ENCODE measurements at places on chromosomes 2 and 18. TPM values are rescaled to one million over a fixed set of nuclear protein-coding genes. Genes with fewer than 3 reads are reported as not detected.
A peak's percentile ranks its signal among the peaks of the same experiment; 100 is the strongest.

CXCR4 gene
- 4.3 TPM for total RNA-seq

ACP1 gene
- 248 TPM for total RNA-seq

GPR39 gene
- total RNA-seq = 4.7 TPM

GRCh38 chr18:11937874-11938478 lies 29.9 kb upstream of the MPPE1 start:
- DNase-seq = peak; percentile 53

DNA sequence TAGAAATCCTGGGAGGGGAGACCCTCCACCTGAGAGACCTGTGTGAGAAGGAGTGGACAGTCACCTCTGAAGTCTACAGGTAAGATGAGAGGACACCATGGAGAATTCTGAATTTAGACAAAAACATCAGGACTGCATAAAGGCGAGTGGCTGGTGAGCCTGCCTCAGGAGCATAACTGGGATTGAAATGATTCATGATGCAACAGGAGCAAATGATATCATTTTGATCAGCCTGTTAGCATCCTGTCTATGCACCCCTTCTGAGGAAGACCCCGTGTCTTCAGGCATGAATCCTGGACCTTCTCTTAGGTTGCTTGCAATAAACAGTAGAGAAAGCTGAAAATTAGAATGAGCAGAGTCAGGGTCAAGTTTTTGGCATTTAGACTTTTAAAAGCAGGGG lies 245.8 kb downstream of the ETAA1 start:
- DNase-seq = no peak

DNA sequence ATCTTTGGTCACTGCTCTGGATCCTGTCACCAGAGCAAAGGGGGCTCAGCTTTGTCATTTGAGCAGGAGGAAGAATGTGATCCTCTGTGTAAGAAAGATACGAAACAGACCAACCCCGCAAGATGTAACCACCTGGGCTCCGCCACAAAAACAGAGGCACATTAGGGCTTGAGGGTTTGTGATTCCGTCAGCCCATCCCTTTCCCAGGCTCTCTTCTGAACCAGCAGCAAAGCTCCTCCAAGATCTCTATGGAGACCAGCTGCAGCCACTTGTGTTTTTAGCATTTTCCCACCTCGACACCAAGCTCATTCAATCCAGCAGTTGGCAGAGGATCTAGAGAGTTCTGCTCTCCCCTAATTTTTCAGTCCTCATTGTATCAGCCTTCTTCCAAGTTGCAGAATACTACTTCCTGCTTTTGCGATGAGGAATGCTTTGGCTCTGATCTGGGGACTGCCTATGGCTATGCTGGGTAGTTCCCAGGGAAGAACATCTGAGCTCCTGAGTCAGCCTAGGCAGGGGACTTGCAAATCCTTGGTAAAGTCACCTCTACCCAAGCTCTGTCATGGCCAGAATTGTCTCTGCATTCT lies 139.6 kb upstream of the RAB12 start:
- peak; percentile 11 for DNase-seq

DNA sequence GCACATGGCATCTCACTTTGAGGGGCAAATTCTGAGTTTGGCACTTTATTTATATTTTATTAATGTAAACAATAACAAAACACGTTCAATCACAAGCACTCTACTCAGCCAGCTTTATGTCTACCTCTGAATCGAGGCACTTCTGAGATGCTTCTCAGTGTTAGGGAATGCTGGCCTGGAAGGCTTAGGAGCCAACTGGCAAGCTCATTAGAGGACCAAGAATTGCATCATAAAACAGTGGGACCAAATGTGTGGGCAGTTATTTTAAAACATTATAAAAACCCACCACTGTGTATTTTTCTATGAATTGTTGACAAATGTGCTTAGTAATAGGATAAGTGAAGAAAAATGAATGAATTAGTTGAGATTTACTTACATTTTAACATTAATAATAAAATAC lies 46.8 kb upstream of the SMIM21 start:
- DNase-seq = no peak

DNA sequence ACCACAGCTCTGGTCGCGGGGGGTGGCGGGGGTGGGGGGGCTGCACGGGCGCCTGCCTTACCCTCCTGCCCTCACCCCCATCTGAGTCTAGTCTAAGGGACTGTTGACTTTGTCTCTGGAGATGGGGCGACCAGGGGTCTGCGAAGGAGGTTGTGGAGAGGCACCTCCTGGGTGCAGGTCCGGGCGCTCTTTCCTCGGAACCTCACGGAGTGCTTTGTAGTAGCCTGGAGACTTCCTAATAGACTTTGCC lies 141.3 kb downstream of the MEIS1 start:
- DNase-seq = no peak

GRCh38 chr2:39942950-39943349 lies 163.9 kb upstream of the THUMPD2 start:
- peak; percentile 43 for DNase-seq

- peak; percentile 81 for DNase-seq
Measured at GRCh38 chr18:56709463-56709862, 58.3 kb downstream of the WDR7 start.

All from A172 (cell line).